Suprapubic skin (tissue), 4 donors: ENCODE measurements at places on chromosomes 12 and 14. TPM values are rescaled to one million over a fixed set of nuclear protein-coding genes. Genes with fewer than 3 reads are reported as not detected.

CCDC184 gene
- total RNA-seq: 0.56 TPM

CCDC38 gene
- total RNA-seq: not detected

CCDC92 gene
- 11.3 TPM for total RNA-seq

TEP1 gene
- 16.3 TPM for total RNA-seq

DEPDC4 gene
- not detected for total RNA-seq

HVCN1 gene
- total RNA-seq: 1.8 TPM

SLC7A7 gene
- total RNA-seq: 3.8 TPM

SLC35F4 gene
- not detected for total RNA-seq

GRCh38 chr14:32254952-32255679 lies 52.0 kb upstream of the RNU6-8 start:
- DNase-seq: no peak

- no peak for DNase-seq
Measured at GRCh38 chr12:104568935-104569334, 112.2 kb downstream of the CHST11 start.

GRCh38 chr14:74362361-74362915 lies 14.2 kb downstream of the VRTN start:
- peak; percentile 89 for DNase-seq

GRCh38 chr12:94198872-94199271 lies 50.5 kb downstream of the PLXNC1 start:
- no peak for DNase-seq

GRCh38 chr14:104993808-104994591 lies 8.4 kb downstream of the CLBA1 start:
- DNase-seq: no peak

DNA sequence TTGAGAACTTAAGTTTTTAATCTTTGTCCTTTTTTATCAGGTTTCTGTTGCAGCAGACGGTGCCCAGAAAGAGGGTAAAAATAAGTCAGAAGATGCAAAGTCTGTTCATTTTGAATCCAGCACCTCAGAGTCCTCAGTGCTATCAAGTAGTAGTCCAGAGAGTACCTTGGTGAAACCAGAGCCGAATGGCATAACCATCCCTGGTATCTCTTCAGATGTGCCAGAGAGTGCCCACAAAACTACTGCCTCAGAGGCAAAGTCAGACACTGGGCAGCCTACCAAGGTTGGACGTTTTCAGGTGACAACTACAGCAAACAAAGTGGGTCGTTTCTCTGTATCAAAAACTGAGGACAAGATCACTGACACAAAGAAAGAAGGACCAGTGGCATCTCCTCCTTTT lies 53.5 kb downstream of the RAD52 start:
- DNase-seq: no peak

DNA sequence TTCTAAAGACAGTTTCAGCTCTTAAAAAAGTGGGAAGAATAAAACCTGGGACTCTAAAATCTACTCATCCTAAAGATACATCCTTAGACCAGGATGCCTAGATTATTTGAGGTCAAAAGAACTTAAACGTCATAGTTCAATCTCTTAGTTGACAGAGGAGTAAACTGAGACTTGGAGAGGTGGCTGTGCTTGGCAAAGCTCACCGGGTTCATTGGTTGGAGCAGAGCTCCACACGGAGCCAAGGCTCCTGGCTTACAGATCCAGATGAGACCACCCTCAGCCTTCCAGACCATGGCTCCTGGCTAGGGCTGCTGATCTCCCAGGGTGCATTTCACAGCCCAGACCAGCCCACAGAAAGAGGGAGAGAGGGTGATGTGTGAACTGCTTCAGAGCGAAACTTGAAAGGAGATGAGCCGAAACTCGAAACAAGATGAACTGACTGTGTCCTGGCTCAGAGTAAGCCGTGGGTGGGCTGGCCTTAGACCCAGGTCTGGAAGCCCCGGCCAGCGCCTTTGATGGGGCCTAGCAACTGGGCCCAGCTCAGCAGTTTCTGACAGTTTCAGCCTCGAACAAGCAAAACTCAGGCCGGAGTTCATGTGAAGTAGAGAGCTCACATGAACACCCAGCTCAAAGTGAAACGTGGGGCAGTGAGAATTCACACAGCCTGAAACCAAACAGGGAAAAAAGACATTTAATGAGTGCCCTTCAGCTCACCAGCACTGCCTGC lies 1044.8 kb downstream of the BCL11B start:
- no peak for DNase-seq

GRCh38 chr12:3483089-3483488 lies 7.9 kb upstream of the PRMT8 start:
- no peak for DNase-seq

DNA sequence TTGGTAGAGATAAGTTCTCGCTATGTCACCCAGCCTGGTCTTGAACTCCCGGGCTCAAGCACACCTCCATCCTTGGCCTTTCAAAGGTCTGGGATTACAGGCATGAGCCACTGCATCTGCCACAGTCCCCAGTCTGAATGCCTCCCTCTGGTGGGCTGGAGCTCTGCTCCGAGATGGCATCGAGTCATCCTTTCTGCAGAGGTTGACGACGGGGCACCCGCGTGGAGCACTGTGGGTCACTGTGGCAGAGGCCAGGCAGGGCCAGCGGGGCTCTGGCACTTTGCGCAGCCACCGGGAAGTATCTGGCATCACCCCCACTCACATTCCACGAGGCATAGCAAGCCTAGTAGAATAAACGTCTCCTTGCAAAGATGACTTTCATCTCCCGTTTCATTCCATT lies 163.3 kb upstream of the DIO3 start:
- DNase-seq: no peak

DNA sequence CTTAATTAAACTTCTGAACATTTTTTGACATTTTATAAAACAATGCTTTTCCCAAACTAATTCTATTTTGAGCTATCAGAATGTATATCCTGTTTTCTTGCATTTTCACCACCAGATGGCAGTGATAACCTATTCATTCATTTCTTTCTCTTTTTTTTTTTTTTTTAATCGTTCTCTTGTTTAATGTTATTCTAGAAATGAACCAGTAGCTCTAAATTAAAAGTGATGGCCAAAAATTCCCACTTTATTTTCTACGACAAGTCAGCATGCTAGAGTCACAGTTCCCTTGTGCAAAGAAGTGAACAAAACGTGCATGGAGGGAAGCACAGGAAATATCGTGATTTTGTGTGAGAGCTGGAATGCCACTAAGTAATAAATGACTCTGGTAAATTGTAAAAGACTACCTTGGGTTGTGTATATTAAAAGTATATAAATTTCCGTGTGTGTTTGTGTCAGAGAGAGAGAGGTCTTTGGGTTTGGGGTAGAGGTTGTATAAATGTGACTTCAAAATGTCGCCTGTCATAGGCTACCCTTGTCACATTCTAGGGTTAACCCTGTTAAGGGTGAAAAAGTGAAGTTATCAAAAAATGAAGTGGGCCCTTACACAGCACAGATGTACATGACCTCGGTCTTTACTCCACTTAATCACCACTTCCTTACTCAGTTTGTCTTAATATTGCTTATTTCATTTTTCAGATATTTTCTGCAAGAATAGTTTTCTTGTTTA lies 40.4 kb upstream of the LDHB start:
- no peak for DNase-seq

DNA sequence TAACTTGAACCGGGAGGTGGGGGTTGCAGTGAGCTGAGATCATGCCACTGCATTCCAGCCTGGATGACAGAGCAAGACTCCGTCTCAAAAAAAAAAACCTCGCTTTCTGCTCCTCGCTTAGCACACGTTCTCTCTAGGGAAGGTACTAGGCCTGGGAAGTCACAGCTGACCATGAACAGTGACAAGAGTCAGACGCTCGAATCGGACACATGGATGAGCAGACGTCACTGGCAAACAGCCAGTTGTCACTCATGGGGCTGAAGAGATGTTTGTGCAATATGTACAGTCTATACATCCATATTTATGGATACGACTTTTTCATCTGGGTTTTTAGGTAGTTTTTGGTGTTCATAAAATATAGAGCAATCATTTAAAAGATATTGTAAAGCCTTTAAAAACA lies 19.4 kb downstream of the TCHP start:
- DNase-seq: no peak

DNA sequence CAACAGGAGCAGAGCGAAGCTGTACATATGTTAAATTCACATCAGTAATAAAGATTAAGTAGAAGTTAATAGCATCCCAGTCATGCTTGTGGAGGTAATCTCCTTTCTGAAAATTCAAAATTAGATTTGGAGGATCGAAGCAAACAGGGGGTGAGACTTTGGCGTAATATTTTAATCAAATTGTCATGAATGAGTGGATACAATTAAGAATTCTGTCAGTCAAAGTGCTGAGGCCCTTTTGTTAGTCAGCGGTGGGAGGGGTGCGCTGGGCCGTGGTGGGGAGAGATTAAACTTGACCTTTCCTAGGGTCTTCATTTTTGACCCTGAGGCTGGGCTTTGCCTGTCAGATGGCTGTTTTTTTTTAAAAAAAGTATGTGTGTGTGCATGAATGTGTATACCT lies 226.7 kb downstream of the VRK1 start:
- DNase-seq: no peak

GRCh38 chr12:103547376-103547775 lies 39.7 kb upstream of the STAB2 start:
- DNase-seq: no peak

DNA sequence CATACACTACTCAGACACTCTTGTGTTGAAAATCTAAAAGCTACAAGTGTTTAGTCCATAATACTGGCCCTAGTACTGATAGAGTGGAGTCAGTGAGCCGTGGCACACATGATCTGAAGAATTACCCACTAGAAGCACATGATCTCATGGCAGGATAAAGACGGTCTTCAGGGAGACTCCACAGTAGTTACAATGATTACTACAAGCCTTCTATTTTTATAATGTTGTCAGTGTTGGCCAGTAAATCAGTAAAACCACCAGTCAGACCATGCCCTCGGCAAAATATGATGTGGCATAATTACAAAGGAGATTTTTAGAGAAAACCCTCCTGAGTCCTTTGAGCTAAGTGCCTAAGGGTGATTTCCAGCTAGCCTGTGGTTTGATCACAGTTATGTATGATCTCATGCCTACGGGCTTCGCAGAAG lies 114.9 kb downstream of the PDZRN4 start:
- DNase-seq: no peak

GRCh38 chr12:88241862-88242570 lies 99.9 kb downstream of the TMTC3 start:
- no peak for DNase-seq

DNA sequence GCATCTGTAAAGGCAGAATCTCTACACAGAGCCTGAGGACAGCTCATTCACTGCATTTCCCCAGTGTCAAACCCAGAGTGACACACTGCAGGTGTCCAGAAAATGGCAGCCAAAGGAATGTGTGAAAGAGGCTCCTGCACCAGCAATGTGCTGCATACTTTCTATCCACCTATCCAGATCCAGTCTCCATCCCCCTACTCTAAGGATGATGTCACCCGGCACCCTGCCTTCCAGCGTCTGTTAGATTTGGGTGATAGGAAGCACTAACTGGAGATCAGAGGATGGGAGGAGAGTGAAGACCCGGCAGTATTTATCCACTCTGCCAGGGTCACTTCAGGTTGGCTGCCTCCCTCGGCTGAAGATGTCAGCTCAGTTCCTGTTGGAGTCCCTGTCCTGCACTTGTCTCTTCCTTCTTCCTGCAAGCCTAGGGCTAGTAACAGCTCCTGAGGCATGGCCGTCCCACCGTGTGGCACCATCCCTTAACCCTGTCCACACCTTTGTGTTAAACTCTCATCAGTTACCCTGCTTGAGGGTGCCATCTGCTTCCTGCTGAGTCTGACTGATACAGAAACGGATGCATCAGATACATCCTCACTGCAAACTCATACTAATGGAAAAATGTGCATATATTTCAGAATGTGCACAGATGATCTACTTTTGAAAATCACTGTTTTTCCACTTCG lies 13.0 kb upstream of the GPR68 start:
- DNase-seq: no peak
